ENCODE measurements at places on chromosomes 7 and 10.

DNA sequence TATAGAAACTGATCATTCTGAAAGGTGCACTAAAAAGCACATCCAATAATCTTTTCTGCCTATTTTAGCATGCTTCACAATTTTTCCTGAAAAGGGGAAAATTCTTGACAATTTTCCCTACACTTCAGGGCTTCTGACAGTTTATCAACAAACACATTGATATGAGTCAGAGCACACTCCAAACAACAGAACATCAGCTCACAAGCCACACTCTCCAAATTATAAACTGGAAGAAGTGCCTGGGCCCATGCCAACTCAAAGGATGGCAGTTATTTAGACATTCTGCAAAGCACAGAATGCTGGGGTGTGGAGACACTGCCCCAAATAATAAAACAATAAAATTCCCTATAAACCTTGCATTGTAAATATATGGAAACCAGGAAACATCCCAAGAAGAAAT lies 90.8 kb downstream of the ELAPOR2 start:
- no peak for DNase-seq

DNA sequence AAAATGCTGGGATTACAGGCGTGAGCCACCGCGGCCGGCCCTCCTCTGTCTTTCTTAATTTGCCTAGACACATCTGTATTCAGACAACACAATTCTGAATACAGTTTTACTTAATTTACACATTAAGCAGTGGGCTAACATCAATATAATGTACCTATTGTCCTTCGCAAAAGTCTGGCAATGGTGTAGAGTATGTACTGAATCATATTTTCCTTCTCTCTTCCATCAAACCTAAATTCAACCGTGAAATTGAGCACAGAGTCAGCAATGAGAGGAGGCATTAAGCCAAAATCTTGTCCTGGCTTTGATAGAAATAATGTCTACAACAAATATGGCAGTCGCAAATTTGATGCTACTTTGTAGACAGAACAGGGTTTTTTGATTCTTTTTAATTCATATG lies 30.4 kb downstream of the FZD9 start:
- no peak for DNase-seq

DNA sequence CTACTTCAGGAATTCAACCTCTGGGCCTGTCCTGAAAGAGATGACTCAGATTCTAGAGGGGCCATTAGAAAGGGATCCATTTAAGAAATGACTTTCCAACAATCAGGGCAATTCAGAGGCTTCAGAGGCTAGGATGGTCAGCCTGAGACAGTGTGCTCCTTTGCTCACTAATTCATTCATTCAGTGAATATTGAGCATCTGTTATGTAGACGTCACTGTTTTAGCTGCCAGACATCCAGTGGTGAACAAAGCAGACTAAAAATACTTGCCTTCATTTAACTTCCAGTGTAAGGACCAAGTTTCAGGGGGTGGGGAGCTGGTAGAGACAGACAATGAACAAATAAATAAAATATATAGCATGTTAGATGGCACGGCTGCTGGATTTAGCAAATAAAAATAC lies 1.6 kb downstream of the KIAA1217 start:
- DNase-seq = no peak

DNA sequence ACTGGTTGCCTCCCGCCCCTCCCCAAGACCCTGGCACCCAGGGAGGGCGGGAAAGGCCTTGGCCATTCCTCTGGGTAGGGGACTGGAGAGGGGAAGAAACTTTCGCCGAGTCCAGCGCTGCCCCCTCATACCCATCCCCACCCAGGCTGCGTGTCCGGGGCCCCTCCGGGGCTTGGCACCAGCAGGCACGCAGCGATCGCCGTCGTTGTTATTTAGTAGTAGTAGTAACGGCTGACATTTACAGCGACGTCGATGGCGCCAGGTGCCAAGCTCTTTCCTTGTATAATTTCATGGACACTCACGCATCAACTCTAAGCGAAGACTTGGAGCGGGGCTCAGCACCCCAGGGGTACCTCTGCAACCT lies 3.3 kb upstream of the PDGFA start:
- DNase-seq = no peak

- no peak for DNase-seq
Measured at GRCh38 chr7:12418452-12418851, 14.8 kb upstream of the VWDE start.
